Stomach (tissue), 19 donors: ENCODE measurements at places on chromosomes 7 and 10. TPM values are rescaled to one million over a fixed set of nuclear protein-coding genes. Genes with fewer than 3 reads are reported as not detected.

DNA sequence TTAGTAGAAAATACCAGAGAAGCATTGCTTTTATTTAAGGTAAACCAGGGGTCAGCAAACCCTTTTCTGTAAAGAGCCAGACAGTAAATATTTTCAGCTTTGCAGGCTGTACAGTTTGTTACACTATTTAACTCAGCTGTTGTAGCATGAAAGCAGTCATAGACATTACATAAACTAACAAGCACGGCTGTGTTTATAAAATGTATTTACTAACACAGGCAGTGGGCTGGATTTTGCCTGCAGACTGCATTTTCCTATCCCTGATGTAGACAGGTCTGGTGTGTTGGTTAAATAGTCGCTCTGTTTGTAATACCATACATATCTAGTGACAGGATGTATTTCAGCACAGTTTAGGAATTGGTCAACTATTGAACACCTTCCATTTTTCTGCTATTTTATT, 129.3 kb downstream of the ST7 start:
- no peak for DNase-seq

DNA sequence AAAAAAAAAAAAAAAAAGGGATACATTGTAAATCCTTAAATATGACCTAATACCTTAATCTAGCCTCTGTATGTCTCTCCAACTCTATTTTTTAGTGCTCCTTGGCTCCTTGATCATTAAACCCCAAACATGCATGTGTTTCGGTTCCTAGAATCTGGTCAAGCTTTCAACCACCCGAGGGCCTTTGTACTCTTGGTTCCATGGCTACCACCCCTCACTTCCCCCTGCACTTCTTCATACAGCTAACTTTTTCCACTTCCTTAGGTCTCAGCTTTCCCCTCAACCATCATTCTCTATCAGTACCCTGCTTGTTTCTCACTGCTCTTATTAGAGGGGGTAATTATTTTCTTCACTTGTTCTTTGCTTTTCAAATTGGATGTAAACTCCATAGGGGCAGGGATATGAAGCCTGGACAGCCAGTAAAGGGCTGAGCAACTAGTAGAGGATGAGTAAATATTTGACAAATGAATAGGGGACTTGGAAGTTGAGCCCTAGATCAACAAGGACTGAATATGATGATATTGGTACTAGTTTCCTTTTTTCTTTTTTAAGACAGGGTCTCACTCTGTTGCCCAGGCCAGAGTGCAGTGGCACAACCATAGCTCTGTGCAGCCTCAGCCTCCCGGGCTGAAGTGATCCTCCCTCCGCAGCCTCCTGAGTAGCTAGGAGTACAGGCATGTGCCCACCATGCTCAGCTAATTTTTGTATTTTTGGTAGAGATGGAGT, 4.3 kb upstream of the GDI2 start:
- DNase-seq: no peak

Gene CPA1
- total RNA-seq: not detected

DNA sequence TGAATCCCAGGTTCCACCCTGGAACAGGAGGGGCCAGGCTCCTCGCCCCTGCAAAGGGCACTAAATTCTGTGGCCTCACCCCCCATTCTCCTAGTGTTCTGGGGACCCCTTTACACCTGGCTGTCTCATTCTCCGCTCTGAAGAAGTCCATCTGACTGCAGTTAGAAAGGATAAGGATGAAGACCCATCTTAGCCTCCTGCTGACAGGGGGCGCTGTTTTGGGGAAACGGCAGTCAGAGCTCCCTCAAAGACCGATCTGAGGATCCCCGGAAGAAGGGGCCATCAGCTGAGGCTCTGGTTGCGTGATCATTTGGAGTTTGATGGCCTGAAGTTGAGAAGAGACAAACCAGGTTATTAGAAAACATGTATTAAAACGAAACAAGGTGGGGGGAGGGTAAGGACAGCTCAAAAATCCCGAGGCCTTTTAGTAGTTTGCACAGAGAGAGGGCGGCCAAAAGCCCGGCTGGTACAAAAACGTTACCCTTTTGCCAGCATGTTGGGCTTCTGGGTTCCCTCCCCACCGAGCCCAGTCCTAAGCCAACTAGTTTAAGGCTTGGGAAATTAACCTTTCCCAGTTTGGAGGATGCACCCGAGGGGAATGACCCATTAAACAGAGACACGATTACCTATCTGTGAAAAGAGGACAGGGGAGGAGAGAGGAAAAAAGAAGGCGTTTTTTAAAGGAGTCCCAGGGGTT, 102.8 kb downstream of the CHN2 start:
- no peak for DNase-seq

- DNase-seq: no peak
Measured at GRCh38 chr10:21289961-21290360, 235.5 kb downstream of the SKIDA1 start.

Gene LIPM
- not detected for total RNA-seq

GRCh38 chr10:110147961-110148360, 59.4 kb upstream of the MXI1 start:
- DNase-seq: no peak

GRCh38 chr7:141200191-141201108, 126.6 kb downstream of the TMEM178B start:
- no peak for DNase-seq

- no peak for DNase-seq
Measured at GRCh38 chr7:7554021-7554432, 12.7 kb upstream of the MIOS start.

DNA sequence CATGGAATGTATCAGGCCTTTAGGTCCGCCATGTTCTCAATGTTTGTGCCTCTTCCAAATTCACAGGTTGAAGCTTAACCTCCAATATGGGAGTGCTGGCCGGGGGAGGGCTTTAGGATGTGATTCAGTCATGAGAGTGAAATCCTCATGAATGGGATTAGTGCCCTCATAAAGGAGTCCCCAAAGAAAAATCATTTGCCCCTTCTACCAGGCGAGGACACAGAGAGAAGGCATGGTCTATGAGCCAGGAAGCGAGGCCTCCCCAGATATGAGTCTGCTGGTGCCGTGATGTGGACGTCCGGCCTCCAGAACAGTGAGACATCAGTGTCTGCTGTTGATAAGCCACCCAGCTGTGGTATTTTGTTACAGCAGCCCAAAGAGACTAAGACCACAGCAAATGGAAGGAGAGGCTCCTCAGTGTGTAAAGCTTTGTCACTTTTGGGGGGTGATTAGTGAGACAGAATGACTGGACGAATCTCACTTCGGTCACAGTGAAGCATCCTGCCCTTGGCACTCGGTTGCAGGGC, 231.3 kb upstream of the KLF6 start:
- no peak for DNase-seq

- DNase-seq: no peak
Measured at GRCh38 chr7:284762-285722, 4.9 kb upstream of the FOXL3 start.

DNA sequence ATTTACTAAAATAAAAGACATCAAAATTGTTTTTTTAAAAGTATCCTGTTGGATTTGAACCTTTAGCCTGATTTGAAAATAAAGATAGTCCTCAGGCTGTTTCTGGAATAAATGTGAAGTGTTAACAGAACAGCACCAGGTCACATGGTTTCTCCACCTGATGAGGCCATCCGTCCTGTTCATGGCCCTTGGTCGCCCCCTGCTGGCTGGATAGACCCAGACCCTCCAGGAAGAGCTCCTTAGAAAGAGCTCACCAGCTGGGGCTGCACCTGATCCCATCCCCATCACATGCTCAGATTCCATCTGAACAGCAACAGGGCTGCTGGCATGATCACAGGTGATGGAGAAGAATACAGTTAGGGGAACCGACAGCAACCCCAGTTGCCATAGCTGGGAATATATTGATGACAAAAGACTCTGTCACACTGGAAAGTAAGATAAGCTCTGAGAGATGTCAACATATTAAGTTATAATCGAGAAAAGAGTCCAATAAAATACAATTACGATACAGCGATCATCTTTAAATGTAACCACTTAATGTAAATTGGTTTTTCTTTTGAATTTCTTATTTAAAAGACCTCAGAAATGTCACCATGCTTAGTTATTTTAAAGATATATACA, 4.8 kb downstream of the OR2A14 start:
- DNase-seq: peak; percentile 91

- no peak for DNase-seq
Measured at GRCh38 chr10:3260066-3260834, 87.7 kb upstream of the PITRM1 start.

DNA sequence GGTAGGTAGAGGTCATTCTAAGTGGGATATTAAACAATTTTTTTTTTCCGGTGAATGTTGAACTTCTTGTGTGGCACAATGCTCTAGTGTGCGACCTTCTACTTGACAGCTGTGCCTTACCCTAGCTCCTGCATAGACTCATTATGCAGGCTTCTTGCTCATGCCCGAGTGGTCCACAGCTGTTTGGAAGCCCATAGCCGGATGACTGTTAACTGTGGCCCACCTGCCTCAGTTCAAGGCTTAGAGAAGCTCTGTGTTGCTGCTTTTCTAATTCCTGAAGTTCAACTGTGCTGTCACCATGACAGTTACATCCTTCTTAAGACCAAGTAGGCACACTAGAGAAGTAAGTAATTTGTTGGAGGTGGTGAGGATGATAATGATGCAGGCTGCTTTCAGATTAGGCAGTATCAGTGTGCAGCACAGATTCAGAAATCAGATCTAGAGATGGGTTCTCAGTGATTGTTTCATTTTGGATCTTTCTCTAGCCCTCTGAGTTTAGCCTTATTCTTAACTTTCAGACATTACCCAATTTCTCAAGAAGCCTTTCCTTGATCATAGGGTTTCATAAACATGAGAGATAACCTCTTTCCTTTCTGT, 278.4 kb downstream of the PHF14 start:
- no peak for DNase-seq
